ENCODE measurements at places on chromosomes 1 and 21. TPM values are rescaled to one million over a fixed set of nuclear protein-coding genes. Genes with fewer than 3 reads are reported as not detected.

B4GALT2 gene
- 40.8 TPM for total RNA-seq

FCGR3B gene
- total RNA-seq = 1.8 TPM

GSTM2 gene
- total RNA-seq = 66.7 TPM

LMX1A gene
- total RNA-seq = not detected

ADAMTS4 gene
- total RNA-seq = 9.7 TPM

MNDA gene
- total RNA-seq = 1.9 TPM

RHOC gene
- total RNA-seq = 115 TPM

CFH gene
- total RNA-seq = 50.5 TPM

NID1 gene
- 36.6 TPM for total RNA-seq

ATP1A2 gene
- 134 TPM for total RNA-seq

S100A7 gene
- total RNA-seq = not detected

C1orf146 gene
- total RNA-seq = not detected

ITLN2 gene
- not detected for total RNA-seq

BLACAT1 gene
- not detected for total RNA-seq

NSL1 gene
- 30.1 TPM for total RNA-seq

SLC44A5 gene
- 2.5 TPM for total RNA-seq

GCSAML gene
- total RNA-seq = 0.22 TPM

- H3K27me3 ChIP-seq = no peaks in the 10 kb centered on the region
- peak; percentile 17 for DNase-seq
- no peaks in the 10 kb centered on the region for H3K36me3 ChIP-seq
Observed at GRCh38 chr1:193183019-193183627, 3.3 kb downstream of the B3GALT2 start.

DNA sequence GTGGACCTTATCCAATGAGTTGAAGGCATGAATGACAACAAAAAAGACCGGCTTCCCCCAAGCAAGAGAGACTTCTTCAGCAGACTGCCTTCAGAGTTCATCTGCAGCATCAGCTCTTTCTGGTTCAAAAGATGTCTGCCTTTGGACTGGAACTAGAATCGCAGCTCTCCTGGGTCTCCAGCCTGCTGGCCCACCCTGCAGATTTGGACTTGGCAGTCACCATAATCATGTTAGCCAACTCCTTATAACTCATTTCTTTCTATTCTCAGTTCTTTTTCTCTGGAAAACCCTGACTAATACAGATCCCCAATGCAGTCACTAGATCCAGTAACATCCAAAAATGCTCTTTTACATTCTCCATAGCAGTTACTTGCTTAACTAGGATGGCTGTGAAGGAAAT is 89.2 kb upstream of the MARK1 start:
- no peaks in the 10 kb centered on the region for H3K27me3 ChIP-seq
- H3K4me3 ChIP-seq = no peak overlapping the region
- H3K27ac ChIP-seq = no peak overlapping the region
- no peaks in the 10 kb centered on the region for H3K36me3 ChIP-seq

DNA sequence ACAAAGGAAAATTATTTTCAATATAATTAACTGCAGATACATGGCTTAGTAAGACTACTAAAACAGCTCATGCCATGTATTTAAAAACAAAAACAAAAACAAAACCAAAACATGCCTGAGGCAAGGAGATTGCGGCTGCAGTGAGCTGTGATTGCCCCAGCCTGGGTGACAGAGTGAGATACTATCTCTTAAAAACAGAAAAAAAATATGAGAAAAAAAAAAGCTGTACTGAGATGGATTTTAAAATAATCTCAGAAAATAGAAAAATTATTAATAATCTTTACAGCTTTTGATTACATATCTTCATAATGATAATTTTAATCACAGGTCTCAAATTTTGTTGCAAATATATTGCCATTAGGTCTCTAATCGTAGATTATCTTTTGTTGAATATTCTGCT is 24.0 kb upstream of the LIN9 start:
- no peak overlapping the region for H3K27ac ChIP-seq
- H3K4me3 ChIP-seq = no peak overlapping the region
- no peak for DNase-seq
- H3K27me3 ChIP-seq = no peaks in the 10 kb centered on the region

DNA sequence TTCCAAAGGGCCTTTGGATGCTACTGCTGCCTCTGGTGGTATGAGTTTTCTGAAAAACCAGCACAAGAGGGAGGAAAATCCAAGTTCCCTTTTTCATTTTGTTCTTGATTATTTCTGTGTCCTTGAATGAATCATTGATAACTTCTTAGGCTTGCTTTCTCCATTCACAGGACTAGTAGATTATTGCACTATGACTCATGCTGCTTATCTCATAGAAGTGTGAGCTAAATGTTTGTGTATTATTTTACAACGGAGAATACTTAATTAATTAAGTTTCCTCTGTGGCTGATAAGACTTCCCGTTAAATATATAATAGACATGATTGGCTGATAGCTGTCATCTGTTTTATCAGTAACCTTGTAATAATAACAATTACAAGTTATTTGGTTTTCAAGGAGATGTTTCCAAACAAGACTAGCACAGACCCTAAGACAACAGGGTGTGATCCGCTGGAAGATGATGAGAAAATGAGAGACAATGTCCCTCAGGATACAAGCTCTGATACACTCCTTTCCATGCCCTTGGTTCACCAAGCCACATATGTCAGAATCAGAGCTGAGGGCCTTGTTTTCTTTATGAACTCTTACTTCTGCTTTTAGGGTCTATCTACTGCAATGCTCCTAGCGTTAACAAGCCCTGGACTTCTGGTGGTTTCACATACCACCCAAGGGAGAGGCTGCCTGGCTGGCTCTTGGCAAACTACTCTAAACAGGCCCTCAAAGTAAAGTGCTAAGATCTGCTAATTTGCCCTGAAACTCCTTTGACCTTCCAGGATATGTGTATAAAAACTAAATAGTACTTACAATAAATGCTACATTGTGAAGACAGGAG is 1078.3 kb downstream of the TTLL7 start:
- H3K27me3 ChIP-seq = no peaks in the 10 kb centered on the region
- H3K36me3 ChIP-seq = no peaks in the 10 kb centered on the region
- no peak overlapping the region for H3K27ac ChIP-seq
- no peak for DNase-seq

DNA sequence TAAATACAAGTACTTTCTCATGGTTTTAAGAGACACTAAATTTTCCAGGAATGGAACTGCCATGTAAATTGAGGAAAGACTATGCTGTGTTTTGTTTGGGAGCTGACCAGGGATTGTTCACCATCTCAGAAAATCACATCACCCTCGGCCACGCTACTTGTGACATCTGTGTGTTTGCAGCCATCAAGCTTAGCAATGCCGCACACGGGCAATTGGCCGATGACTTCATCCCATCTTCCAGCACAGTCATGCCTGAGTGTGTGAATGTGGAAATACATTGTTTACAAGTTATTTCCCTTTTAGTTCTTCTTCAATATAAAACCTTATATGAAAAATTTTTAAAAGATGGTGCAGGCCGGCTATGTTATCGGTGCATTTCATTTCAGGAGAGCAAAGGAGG is 121.6 kb downstream of the GLIS1 start:
- no peak overlapping the region for H3K27ac ChIP-seq
- H3K4me3 ChIP-seq = no peak overlapping the region
- no peak for DNase-seq
- H3K27me3 ChIP-seq = no peaks in the 10 kb centered on the region
- no peaks in the 10 kb centered on the region for H3K4me1 ChIP-seq
- H3K36me3 ChIP-seq = no peaks in the 10 kb centered on the region

GRCh38 chr1:150127868-150128267 is 21.8 kb upstream of the PLEKHO1 start:
- no peak overlapping the region for H3K27ac ChIP-seq
- no peaks in the 10 kb centered on the region for H3K4me1 ChIP-seq
- no peaks in the 10 kb centered on the region for H3K36me3 ChIP-seq
- H3K4me3 ChIP-seq = no peak overlapping the region
- no peaks in the 10 kb centered on the region for H3K27me3 ChIP-seq

DNA sequence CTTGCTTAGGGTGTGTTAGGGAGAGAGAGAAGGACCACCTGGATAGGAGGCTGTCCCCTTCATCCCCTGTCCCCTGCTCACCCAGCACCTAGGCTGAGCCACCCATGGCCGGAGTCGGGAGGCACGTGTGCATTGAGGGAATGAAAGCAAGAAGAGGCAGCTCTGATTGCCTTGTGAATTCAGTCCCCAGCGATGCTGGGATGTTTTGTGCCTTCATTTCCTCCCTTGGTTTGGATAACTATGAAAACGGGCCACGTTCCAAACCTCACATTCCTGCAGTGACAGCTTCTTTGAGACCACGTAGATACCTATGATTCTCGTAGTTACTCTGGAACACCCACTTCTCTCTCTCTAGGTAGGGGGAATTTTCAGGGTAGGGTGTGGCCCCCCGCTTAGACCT is 67.1 kb downstream of the MAN1C1 start:
- H3K4me1 ChIP-seq = peaks cover 8% of the 10 kb centered on the region
- H3K4me3 ChIP-seq = no peak overlapping the region
- H3K27ac ChIP-seq = no peak overlapping the region
- DNase-seq = no peak
- no peaks in the 10 kb centered on the region for H3K27me3 ChIP-seq

- no peak overlapping the region for H3K27ac ChIP-seq
- no peak for DNase-seq
Observed at GRCh38 chr1:172002725-172003345, 161.5 kb downstream of the DNM3 start.

- H3K36me3 ChIP-seq = peaks cover 80% of the 10 kb centered on the region
- DNase-seq = no peak
- no peaks in the 10 kb centered on the region for H3K27me3 ChIP-seq
- H3K4me1 ChIP-seq = no peaks in the 10 kb centered on the region
- H3K27ac ChIP-seq = no peak overlapping the region
Observed at GRCh38 chr1:111184663-111185062, 15.8 kb downstream of the DENND2D start.

GRCh38 chr1:221078260-221078965 is 199.2 kb downstream of the HLX start:
- no peaks in the 10 kb centered on the region for H3K27me3 ChIP-seq
- no peaks in the 10 kb centered on the region for H3K4me1 ChIP-seq
- H3K4me3 ChIP-seq = no peak overlapping the region
- H3K27ac ChIP-seq = no peak overlapping the region

GRCh38 chr1:67711158-67711854 is 26.3 kb downstream of the GADD45A start:
- H3K27ac ChIP-seq = no peak overlapping the region
- no peaks in the 10 kb centered on the region for H3K27me3 ChIP-seq
- no peak overlapping the region for H3K4me3 ChIP-seq
- H3K4me1 ChIP-seq = peaks cover 63% of the 10 kb centered on the region

DNA sequence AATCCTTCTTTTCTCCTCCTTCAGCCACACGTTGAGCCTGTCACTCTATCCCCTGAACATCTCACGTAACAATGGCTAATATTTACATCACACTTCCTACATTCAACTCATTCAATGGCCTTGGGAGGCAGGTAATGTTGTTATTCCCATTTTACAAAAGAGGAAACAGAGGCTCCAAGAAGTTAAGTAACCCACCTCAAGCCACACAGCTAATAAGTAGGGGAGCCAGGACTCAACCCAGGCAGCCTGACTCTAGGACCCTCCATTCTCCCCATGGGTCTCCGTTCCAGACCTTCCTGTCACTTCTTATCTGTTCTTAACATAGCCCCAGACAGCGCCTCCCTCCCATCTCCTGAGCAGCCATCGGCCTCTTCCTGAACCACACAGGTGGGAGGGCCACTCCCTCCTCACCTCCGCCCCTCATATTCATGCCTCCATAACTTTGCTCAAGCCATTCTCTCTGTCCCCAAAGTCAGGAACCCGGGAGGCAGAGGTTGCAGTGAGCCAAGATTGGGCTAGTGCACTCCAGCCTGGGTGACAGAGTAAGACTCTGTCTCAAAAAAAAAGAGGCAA is 2.2 kb downstream of the PADI4 start:
- no peaks in the 10 kb centered on the region for H3K4me1 ChIP-seq
- no peak overlapping the region for H3K27ac ChIP-seq
- H3K4me3 ChIP-seq = no peak overlapping the region
- DNase-seq = no peak
- H3K27me3 ChIP-seq = peaks cover 69% of the 10 kb centered on the region

DNA sequence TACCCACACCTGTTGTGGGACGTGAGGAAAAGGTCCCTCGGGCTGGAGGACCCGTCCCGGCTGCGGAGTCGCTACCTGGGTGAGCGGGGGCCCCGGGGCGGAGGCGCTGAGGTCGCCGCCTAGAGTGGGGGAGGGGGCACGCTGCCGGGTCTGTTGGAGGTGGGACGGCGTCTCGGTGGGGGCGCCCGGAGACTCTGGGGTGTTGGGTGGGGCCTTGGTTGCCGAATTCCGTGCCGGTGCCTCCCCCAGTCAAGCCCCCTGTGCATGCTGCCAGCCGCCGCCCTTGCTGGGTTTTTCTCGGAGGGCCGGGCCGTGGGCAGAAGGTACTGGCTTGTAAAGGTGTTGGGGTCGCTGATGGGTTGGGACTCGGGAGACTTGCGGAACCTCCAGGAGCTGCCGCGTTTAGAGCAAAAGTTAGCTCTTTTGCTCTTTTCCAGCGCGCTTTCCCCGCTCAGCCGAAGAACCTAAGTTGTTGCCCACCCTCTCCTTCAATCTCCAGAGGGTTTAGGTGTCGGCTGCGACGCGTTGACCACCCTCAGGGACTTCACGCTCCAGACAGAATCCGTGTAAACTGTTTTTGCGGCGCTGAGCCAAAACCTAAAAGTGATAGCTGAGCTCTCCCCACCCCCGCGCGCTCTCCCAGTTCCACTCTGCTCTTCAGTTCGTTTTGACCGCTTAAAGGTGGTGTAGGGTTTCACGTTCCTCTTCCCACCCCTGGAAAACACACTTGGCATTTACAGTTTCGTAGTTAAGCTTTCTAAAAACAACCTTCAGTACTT is at the start of gene MPC2:
Gene MPC2 (minus strand): TSS at position 143 of the 779 bp plus-strand sequence. CDS start 1,231 bp downstream, outside the sequence.
- H3K4me3 ChIP-seq = peak within 1 kb of the TSS; percentile 91
- no peaks in the 10 kb centered on the region for H3K36me3 ChIP-seq
- H3K27me3 ChIP-seq = no peaks in the 10 kb centered on the region
- H3K27ac ChIP-seq = peak within 1 kb of the TSS; percentile 99
- peak; percentile 68 for DNase-seq

GRCh38 chr1:214660190-214660589 is 57.2 kb downstream of the CENPF start:
- no peak for DNase-seq
- no peaks in the 10 kb centered on the region for H3K27me3 ChIP-seq
- H3K4me1 ChIP-seq = no peaks in the 10 kb centered on the region
- H3K36me3 ChIP-seq = no peaks in the 10 kb centered on the region
- no peak overlapping the region for H3K4me3 ChIP-seq

- H3K27me3 ChIP-seq = no peaks in the 10 kb centered on the region
- H3K4me1 ChIP-seq = no peaks in the 10 kb centered on the region
- no peak for DNase-seq
- H3K4me3 ChIP-seq = no peak overlapping the region
- no peak overlapping the region for H3K27ac ChIP-seq
Observed at GRCh38 chr21:19049567-19049966, 646.0 kb upstream of the TMPRSS15 start.

GRCh38 chr1:58545591-58546519 is 671 bp downstream of the OMA1 start:
- peaks cover 15% of the 10 kb centered on the region for H3K4me1 ChIP-seq
- no peaks in the 10 kb centered on the region for H3K27me3 ChIP-seq
- DNase-seq = peak; percentile 83

GRCh38 chr1:50349242-50349565 is 74.0 kb downstream of the DMRTA2 start:
- no peaks in the 10 kb centered on the region for H3K4me1 ChIP-seq
- no peak overlapping the region for H3K27ac ChIP-seq
- no peak for DNase-seq
- peaks cover 45% of the 10 kb centered on the region for H3K27me3 ChIP-seq
- no peaks in the 10 kb centered on the region for H3K36me3 ChIP-seq
- H3K4me3 ChIP-seq = no peak overlapping the region

GRCh38 chr1:43881415-43881814 is 52.2 kb upstream of the ARTN start:
- H3K36me3 ChIP-seq = no peaks in the 10 kb centered on the region
- DNase-seq = no peak
- H3K27ac ChIP-seq = peak overlapping the region; percentile 66
- peaks cover 15% of the 10 kb centered on the region for H3K4me1 ChIP-seq
- H3K4me3 ChIP-seq = no peak overlapping the region

- H3K4me3 ChIP-seq = peak overlapping the region; percentile 83
- H3K4me1 ChIP-seq = peaks cover 61% of the 10 kb centered on the region
- peak overlapping the region; percentile 85 for H3K27ac ChIP-seq
Observed at GRCh38 chr1:2229037-2229864, 1.1 kb downstream of the SKI start.
